ENCODE measurements at places on chromosomes 4 and X. TPM values are rescaled to one million over a fixed set of nuclear protein-coding genes. Genes with fewer than 3 reads are reported as not detected.

EGFL6 gene
- 7.7 TPM for total RNA-seq

MCUB gene
- 9.0 TPM for total RNA-seq

RGN gene
- total RNA-seq = 1.1 TPM

SCML2 gene
- total RNA-seq = 0.22 TPM

XAGE3 gene
- total RNA-seq = not detected

RHOXF1 gene
- total RNA-seq = not detected

CSAG1 gene
- not detected for total RNA-seq
